ENCODE measurements at places on chromosomes 11 and 22.

DNA sequence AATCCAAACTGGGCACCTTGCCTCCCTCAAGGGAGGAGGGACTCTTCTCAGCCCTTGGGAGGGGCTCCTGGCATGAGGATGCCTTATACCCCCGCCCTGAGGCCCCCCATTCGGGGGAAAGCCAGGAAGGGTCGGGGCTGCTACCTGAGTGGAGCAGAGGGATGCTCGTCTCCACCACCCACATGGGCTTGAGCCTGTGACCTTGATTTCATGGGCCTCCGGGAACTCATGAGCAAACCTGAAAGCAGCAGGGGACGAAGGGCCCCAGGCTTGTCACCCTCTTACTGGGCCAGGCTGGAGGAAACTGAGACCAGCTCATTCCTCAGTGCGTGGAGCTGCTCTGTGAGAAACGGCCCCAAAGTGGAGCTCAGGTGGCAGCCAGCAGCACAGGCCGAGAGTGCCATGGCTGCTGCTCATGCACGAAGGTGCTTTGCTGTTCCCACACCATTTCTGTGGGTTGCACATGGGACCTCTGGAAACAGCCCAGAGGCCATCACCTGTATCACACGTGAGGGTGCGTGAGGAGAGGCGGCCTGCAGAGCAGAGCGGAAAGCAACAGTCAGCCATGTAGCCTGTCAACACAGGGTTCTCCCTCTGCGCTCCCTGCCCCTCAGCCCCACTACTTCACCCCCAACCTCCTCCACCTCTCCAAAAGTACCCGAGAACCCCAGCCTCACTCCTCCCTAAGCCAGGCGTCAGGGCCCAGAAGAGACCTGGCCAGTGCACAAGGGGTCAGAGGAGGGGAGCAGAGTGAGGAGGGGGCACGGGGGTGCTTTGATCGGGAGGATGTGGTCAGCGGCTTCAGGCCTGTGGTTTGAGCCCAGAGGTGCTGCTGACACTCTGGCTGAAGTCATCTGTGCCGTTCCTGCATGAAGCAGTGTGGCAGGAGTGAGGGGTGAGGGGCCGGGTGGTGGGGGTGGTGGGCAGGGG lies 14.1 kb upstream of the IL2RB start:
- no peak for DNase-seq

DNA sequence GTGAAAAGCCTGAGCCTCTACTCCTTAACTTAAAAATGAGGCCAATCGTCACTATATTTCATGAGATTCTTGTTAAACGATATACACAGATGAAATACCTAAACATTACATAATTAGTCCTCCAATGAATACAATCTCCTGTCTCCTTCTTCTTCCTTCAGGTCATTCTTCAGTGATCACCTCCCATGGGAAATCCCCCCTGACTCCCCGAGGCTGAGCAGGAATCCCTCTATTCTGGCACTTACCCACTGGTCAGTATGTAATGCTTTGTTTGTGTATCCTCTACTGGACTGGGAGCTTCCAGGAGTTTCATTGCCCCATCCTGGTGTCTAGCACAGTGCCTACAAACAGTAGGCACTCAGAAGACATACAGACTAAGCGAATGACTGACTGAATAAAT lies 52.3 kb downstream of the RAB38 start:
- no peak for DNase-seq

DNA sequence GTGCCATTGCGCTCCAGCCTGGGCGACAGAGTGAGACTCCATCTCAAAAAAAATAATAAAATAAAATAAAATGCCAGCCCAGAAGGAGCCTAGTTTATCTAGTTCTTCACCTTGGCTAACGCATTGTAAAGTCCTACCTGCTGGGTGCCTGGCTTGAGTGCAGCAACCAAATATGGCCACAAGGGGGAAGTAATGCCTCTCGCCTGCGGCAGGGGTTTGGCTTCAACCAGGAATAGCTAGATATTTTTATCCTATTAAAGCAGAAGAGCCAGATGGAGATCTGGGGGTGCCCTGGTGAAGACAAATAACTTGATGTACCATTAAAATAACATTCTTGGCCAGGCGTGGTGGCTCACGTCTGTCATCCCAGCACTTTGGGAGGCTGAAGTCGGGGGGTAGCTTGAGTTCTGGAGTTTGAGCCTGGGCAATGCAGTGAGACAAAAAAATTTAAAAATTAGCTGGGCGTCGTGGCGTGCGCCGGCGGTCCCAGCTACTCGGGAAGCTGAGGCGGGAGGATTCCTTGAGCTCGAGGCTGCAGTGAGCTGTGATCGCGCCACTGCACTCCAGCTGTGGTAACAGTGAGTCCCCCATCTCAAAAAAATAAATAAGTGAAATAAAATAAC lies 20.6 kb upstream of the PLEKHB1 start:
- DNase-seq, result peak; percentile 93

GRCh38 chr22:49088801-49089791 lies 738.6 kb downstream of the BRD1 start:
- DNase-seq, result no peak

GRCh38 chr22:44996120-44996519 lies 13.7 kb downstream of the PHF21B start:
- DNase-seq, result no peak

DNA sequence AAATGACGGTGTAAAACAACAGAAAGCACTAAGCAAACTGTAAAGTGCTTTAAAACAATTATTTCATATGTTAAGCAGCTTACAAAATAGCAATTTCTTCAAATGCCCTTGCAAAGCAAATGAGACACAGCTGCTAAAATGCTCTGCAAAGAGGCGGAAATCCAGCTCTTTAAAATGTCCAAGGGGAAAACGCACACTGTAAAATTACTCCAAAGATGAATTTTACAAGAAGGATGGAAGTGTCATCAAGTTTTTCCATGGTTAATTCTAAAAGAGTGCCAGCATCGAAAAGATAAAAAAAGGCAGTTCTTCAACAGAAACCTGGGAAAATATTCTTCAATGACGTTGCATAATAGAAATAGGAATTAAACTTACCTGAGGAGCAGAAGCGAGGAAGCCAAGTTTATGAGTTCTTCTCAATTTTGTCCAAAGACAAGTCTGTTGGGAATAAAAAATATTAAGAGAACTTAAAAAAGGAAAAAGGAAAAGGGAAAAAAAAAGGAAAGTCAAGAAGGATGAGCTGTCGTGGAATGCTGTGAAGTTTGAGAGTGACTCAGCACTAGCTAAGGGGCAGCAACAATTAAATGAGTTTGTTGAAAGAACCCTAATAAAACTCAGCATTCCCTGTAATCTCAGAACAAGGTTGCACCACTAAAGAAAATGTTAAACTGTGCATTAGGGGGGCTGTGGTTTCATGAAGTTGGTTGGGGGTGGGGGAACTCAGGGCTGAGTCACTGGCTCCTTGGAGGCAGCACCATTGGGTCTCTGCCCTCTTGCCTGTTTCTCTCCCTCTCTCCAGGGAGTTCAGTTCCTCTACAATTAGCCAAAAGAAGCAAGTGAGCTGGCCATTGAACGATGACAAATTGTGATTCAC lies 64.2 kb upstream of the BLID start:
- no peak for DNase-seq

DNA sequence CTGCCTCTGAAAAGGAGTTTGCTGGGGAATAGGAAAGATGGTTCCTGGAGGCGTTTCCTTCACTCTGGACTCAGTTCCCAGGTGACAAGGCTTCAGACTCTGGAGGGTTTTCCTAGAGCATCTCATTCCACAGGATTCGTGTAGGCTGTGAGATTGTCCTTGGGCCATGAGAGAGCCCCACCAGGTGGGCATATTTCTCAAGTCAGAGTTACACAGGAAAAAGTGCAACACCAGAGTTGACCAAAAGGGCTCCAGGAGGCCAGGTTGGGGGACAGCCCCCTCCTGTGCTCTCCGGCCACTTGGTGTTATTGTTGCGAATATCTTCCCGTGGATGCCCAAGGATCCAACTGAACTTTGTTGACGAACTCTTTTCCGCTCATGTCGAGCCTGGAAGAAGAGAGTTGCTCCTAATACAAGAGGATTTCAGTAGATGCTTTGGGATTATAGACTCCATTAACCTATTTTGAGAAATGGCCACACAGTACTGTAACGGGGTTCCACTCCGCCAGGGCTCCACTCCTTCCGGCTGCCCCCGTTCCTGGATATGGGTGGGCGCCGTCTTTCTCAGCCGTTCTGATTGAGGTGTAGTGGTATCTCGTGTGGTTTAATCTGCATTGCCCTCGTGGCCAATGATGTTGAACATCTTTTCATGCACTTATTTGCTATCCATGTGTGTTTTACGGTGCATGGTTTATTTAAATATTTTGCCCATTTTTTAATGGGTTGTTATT lies 580.3 kb downstream of the BRD1 start:
- no peak for DNase-seq

DNA sequence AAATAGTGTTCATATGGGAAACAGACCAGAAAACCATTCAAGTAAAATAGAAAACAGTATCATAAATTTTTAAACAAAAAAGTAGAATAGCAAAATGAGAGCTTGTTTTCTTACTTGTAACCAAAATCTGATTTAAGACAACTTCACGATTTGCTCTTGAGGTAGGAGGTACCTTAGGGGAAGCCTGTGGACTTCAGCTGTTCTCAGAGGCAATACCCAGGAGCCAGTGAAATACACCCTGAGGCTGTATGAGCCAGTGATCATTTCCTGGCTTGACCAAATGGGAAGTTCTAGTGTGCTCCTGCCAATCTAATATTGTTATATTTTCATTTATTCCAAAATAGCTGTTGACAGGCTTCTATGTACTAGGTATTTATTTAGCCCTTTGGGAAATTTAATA lies 104.8 kb downstream of the ARHGAP42 start:
- no peak for DNase-seq

DNA sequence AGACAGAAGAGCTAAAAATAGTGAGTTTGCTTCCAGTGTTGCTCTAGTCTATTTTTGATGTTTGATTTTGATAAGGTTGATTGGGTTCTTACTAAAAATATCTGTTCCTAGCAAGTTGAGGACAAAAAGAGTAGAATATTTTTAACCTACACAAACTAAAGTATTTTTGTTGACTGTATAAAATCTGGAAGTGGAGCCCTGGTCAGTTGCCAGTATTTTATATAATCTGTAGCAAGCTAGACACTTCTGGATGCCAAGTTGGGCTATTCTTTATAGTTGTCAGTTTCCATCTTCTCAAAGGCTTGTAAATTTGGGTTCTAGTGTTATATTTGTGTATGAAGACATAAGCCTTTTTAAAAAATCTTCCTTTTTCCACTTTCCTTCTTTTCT lies 56.7 kb downstream of the HSD17B12 start:
- DNase-seq, result no peak

DNA sequence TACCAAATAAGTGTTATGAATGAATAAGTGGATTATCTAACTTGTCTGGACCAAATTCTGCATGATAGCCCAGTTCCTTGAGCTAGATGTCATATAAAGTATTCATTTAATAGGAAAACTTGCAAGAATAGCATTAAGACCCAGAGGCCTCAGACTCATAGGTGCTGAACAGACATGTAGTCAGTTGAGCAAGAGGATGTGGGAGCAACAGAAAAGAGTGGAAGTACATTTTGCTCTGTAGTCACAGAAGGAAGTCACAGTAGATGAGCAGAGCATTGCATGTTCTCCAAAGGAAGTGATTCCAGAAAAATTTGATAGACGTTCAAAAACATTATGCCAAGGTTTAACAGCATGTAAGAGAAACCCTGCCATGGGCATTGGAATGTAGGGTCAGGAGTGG lies 9.5 kb downstream of the HOATZ start:
- no peak for DNase-seq

- no peak for DNase-seq
Observed at GRCh38 chr11:4891996-4892640, 10.4 kb downstream of the OR51T1 start.

- peak; percentile 67 for DNase-seq
Observed at GRCh38 chr11:116217006-116217405, 555.8 kb downstream of the BUD13 start.

- no peak for DNase-seq
Observed at GRCh38 chr11:120068114-120068573, 69.8 kb downstream of the TRIM29 start.

DNA sequence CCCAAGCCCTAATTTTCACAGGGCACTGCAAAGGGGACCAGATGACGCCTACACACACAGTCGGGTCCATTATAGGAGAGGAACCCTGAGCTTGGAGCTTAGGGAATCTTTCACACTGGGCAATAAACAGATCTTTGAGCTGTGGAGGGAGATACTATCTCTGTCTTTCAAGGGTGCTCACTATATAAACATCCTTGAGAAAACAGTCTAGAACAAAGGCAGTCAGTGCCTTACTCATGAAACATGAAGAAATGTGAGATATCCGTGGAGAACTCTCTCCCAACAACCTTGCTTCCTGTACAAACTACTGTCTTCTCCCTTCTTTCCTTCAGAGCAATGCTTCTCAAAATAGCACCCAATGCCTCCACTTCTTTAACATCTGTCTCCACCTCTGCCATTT lies 109.0 kb upstream of the APOA1 start:
- no peak for DNase-seq

DNA sequence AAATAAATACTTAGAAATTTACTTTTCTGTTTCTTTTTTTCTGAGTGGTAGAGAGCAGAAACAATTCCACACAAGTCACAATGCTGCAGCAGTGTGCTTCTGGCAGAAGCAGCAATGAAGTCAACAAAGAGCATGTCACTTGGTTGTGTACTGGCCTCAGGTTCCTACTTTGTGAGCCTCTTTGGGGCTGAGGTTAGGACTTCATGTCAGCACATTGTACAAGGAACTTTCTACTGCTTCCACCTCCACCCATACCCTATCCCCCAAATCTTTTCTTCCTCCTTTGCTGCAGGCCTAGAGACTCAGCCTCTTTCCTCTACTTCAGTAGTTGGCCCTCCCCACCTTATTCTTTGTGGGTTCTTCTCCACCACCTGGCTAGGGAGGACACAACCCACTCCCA lies 252.7 kb upstream of the PITPNB start:
- no peak for DNase-seq

DNA sequence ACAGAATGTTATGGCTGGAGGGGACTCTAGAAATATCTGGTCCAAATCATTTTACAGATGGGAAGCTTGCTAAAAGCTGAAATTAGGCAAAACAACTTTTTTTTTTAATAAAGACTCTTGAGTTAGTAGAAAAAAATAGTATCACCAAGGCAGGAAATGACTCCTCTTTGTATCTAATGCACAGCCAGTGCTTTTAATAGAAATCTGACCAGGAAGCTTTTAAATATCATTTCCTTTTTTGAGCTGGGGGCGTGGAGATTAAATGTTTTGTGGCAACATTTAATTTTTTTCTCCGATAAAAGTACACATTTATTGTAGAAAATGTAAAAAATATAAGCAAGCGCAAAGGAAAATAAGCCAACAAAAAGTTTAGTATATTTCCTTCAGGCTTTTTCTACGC lies 22.5 kb downstream of the TRAF6 start:
- DNase-seq, result no peak

DNA sequence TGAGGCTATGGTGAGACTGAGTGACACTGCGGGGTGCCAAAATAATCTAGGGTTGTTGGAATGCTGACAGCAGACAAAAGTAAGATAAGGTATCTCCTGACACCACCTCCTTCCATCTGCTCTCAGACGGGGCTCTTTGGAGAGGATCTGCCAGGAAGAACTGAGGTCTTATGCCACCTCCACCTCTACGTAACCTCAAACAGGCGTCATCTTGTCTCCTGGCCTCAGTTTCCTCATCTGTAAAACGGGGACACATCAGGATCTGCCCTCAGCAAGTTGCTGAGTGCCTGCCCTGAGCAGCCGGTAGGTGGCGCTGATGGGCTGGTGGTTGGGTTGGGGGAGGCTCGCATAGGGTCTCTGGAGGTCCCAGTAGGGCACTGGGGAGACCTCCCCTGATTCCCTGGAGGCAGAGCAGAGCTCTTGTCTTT lies 1.7 kb upstream of the MYEOV start:
- DNase-seq, result no peak

Measured in Ammon's horn (tissue), 1 donor.